CD4-positive, alpha-beta memory T cell (primary cell): ENCODE measurements at places on chromosomes 4 and X. TPM values are rescaled to one million over a fixed set of nuclear protein-coding genes. Genes with fewer than 3 reads are reported as not detected.
A peak's percentile ranks its signal among the peaks of the same experiment; 100 is the strongest.

- no peaks in the 10 kb centered on the region for H3K27me3 ChIP-seq
- H3K36me3 ChIP-seq, result no peaks in the 10 kb centered on the region
- no peak overlapping the region for H3K27ac ChIP-seq
- no peaks in the 10 kb centered on the region for H3K4me1 ChIP-seq
- no peak overlapping the region for H3K4me3 ChIP-seq
These were observed 23.2 kb downstream of the VEGFC start for GRCh38 chr4:176769514-176769913.

DNA sequence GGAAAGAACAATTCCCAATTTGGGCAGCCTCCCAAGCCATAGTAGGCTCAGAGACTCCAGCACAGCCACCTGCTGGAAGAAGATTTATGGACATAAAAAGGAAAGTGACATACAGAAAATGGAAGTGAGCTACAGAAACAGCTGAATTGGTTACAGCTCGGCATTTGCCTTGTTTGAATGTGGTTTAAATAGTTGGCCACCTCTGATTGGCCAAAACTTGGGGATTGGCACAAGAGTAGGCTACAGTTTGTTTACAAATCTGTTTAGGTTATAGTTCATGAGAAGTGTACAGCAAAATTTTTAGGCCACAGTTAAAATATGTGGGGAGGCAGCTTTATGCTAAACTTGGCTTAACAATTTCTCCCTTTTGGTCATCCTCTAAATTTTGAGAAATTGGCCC is 150.4 kb downstream of the MAGEC1 start:
- no peak for DNase-seq
- no peaks in the 10 kb centered on the region for H3K27me3 ChIP-seq
- no peak overlapping the region for H3K4me3 ChIP-seq
- H3K27ac ChIP-seq, result no peak overlapping the region

GRCh38 chr4:48175328-48175727 is 41.3 kb upstream of the TXK start:
- H3K4me1 ChIP-seq, result no peaks in the 10 kb centered on the region
- H3K27ac ChIP-seq, result no peak overlapping the region
- no peak for DNase-seq
- no peaks in the 10 kb centered on the region for H3K36me3 ChIP-seq

DNA sequence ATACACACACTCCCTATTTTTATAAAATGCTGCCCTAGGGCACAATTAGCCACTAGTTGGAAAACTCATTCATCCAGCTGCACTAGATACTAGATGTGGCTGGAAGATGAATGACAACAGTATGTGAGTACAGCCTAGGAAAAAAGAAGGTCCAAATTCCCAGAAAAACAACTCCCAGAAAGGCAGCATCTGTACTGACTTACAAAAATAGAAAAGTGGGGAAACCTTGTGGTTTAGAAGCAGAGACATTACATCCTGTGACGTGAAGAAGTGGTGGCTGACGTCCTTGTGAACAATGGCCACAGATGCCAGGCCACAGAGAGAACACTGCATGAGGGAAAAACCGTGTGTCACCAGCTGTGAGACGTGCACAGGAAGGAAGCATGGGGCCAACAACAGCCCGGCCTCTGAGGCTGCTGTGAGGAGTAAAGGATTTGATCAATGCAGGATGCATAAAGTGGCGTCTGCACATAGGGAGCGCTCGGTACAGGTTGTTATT is 81.2 kb downstream of the SPRY1 start:
- peak; percentile 71 for DNase-seq
- no peak overlapping the region for H3K27ac ChIP-seq
- no peaks in the 10 kb centered on the region for H3K36me3 ChIP-seq
- no peaks in the 10 kb centered on the region for H3K4me1 ChIP-seq

DNA sequence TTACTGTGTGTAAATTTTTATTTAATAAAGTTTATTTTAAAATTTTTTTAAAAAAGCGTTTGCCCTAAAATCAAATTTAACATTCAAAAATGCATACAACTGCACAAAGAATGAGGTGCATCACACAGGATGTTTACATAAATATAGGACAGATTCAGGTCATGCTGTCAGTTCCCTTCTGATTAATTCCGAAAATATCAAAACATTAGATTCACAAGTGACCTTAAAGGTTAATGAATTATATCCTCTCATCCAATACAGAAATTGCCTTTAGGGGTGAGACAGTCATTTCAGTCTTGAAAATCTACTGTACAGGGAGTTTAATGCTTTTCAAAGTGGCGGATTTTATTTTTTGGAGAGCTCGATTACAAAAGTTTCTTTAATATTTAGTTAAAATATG is 208.7 kb upstream of the FTHL17 start:
- H3K27me3 ChIP-seq, result no peaks in the 10 kb centered on the region
- no peak for DNase-seq
- no peak overlapping the region for H3K4me3 ChIP-seq

The CCKAR gene
- not detected for total RNA-seq

The MAGEC2 gene
- total RNA-seq, result not detected

The GAGE12F gene
- total RNA-seq, result not detected

GRCh38 chr4:90060039-90060438 is 67.2 kb upstream of the CCSER1 start:
- H3K27me3 ChIP-seq, result no peaks in the 10 kb centered on the region
- no peak overlapping the region for H3K27ac ChIP-seq
- no peak overlapping the region for H3K4me3 ChIP-seq
- no peak for DNase-seq
- H3K4me1 ChIP-seq, result no peaks in the 10 kb centered on the region
- no peaks in the 10 kb centered on the region for H3K36me3 ChIP-seq

DNA sequence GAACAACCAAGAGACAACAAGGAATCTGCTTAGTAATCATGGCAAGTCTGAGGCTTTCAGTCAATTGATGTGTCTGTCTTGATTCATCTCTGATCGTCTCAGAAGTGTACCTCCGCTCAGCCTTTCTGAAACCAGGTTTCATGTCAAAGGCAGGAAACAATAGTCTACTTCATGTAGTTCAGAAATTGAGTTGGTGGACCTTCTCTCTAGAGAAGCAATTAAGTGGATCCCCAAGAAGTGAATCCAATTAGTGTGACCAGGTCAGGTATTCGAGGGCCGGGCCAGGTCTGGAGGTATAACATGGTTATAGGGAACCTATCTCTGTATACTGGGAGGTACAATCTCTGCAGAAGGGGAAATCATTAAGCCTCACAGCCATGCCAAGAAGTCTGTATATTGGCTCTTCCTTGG is 32.0 kb downstream of the DAPP1 start:
- H3K27me3 ChIP-seq, result no peaks in the 10 kb centered on the region
- no peak overlapping the region for H3K27ac ChIP-seq
- no peaks in the 10 kb centered on the region for H3K36me3 ChIP-seq

The HELT gene
- total RNA-seq, result not detected

- H3K36me3 ChIP-seq, result no peaks in the 10 kb centered on the region
- no peak overlapping the region for H3K27ac ChIP-seq
- no peak overlapping the region for H3K4me3 ChIP-seq
- no peaks in the 10 kb centered on the region for H3K4me1 ChIP-seq
These were observed 189.1 kb downstream of the SHOX start for GRCh38 chrX:819684-820083.

DNA sequence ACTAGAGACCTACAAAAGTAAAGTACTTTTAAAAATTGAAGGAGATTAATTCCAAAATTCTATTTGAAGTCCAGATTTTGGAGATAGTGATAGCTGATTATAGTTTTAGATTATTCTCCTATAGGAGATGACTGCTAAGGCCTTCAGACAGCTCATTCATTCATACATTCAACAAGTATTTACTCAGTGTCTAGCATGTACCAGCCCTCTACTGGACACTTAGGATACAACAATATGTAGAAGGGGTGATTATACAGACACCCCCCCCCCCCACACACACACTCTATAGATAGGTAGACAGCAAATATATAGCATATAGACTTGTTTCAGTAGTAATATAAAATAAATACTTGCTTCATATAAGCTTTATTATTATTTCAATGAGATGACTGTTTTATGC is 60.4 kb upstream of the TAF9B start:
- H3K4me1 ChIP-seq, result no peaks in the 10 kb centered on the region
- DNase-seq, result peak; percentile 12
- H3K4me3 ChIP-seq, result no peak overlapping the region
- no peaks in the 10 kb centered on the region for H3K36me3 ChIP-seq
- no peak overlapping the region for H3K27ac ChIP-seq

- H3K36me3 ChIP-seq, result peaks cover 20% of the 10 kb centered on the region
- H3K27me3 ChIP-seq, result no peaks in the 10 kb centered on the region
- no peak for DNase-seq
These were observed 92.0 kb downstream of the FNIP2 start for GRCh38 chr4:158860856-158861255.

The RHOXF1 gene
- total RNA-seq, result 1.7 TPM

The CDKN2AIP gene
- 48.3 TPM for total RNA-seq

DNA sequence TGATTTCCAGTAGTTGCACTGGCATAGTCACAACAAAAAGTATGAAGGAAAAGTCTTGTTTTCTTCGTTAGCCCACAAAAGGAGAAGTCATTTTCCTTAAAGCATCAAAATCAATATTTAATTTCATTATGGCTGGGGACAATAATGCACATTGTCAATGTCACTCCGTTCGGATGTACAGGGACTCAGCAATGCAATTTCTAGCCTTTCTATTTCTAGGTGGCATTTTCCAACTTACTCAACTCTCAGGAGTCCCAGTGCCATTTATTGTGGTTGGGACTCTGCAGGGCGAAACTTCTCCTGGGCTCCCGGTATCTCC is 99.6 kb downstream of the CEP135 start:
- H3K27ac ChIP-seq, result no peak overlapping the region
- no peaks in the 10 kb centered on the region for H3K36me3 ChIP-seq
- H3K4me3 ChIP-seq, result no peak overlapping the region
- peaks cover 20% of the 10 kb centered on the region for H3K27me3 ChIP-seq
- DNase-seq, result no peak

DNA sequence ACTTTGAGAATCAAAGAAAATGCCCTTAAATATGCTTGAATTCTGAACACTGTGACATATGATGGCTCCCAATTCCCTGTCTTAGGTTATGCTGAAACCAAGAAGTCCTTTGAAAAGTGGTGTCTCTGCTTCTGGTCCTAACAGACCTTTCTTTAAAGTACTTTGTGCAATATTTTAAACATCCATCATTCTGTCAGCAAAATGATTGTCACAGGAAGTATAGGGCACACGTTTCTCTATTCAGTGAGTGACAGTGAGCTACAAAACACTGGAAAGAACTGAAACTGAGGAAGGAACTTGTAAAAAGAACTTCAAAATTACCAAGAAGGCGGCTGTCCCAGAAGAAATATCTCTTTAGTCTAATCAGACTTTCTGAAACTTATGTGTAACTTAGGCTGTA is 12.2 kb upstream of the NUP54 start:
- no peak for DNase-seq
- H3K4me1 ChIP-seq, result no peaks in the 10 kb centered on the region
- no peak overlapping the region for H3K4me3 ChIP-seq
- no peak overlapping the region for H3K27ac ChIP-seq

The MAMLD1 gene
- 1.1 TPM for total RNA-seq

- no peak overlapping the region for H3K4me3 ChIP-seq
- no peak for DNase-seq
- H3K36me3 ChIP-seq, result no peaks in the 10 kb centered on the region
- no peaks in the 10 kb centered on the region for H3K27me3 ChIP-seq
- H3K4me1 ChIP-seq, result no peaks in the 10 kb centered on the region
- H3K27ac ChIP-seq, result no peak overlapping the region
These were observed 80.3 kb upstream of the NOCT start for GRCh38 chr4:138935135-138935807.

DNA sequence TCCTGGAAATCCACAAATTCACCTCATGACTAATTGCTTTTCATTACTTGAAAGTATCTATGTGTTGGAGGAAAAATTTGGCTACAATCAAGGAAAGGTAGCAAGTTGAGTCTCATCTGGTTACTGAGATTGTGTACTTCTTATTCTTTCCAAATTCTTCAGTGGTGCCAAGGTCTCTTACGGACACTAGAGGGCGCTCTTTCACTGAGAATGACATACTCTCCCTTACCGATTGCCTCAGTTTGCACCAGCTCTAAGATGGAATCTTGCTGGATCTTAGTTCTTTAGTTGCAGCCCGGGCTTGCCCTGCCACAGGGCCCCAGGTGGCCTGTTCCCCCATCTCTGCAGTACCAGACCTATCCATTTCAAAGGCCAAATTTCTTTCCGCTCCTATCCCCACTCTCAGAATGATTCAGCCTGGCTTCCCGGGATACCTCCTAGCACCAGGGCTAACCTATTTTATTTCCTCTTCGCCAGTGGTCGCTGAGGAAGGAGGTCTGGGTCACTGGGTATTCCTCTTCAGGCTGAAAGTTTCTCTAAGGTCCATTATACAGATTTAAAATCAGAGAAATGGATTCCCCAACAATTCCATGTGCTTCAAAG is 24.6 kb upstream of the GPR50 start:
- no peaks in the 10 kb centered on the region for H3K27me3 ChIP-seq
- no peak overlapping the region for H3K4me3 ChIP-seq
- peak; percentile 39 for DNase-seq
- H3K36me3 ChIP-seq, result no peaks in the 10 kb centered on the region
- no peaks in the 10 kb centered on the region for H3K4me1 ChIP-seq

DNA sequence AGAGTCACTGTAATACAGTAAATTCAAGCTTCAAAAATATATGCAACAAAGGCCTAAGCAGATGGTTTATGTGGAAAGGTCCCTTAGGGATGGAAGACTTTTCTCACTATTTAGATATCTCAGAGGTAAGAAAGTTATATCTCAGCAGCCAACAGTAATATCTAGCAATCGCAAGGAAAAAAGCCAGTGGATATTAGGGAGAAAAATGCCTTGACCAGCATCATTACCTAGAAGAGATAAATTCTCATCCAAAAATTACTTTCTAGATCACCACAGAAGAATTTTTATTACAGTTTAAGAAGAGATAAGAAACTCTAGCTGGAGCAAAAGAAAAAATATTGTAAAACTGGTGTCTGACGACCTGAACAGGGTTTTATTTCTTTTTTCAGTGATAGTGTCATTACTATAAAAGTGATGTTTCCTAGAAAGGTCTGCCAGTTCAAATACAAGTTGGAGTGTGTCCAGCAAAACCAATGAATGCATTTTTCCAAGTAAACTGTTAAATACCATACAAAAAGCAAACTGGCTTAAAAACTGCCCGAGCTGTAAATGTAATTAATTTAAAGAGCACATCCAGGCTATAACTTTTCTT is 100.0 kb downstream of the ATP11C start:
- no peak for DNase-seq
- no peak overlapping the region for H3K4me3 ChIP-seq
- no peaks in the 10 kb centered on the region for H3K36me3 ChIP-seq
- H3K27ac ChIP-seq, result no peak overlapping the region
- H3K4me1 ChIP-seq, result peaks cover 9% of the 10 kb centered on the region
- H3K27me3 ChIP-seq, result no peaks in the 10 kb centered on the region

DNA sequence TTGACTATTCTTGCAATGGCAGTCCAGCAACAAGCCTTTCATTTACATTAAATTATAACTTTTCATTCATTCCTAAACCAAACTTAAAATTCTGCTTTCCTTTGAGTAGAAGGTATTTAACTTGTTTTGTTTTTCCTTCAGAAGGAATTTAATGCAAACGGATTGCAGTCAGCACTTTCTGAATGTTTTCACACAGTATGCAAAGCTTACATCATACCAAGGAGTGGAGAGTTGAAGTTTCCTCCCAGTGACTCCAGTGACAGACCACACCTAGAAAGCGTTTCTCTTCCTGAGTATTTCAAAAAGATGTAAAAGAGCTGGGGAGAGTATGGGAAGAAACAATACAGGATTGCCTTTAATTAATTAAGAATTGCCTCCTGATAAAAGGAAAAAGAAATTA is 8.1 kb downstream of the EPGN start:
- no peaks in the 10 kb centered on the region for H3K4me1 ChIP-seq
- H3K27ac ChIP-seq, result no peak overlapping the region
- no peaks in the 10 kb centered on the region for H3K36me3 ChIP-seq
- DNase-seq, result no peak
- H3K27me3 ChIP-seq, result no peaks in the 10 kb centered on the region
